ENCODE measurements at places on chromosomes 1 and 21.

GRCh38 chr1:163771637-163772036 is 449.9 kb downstream of the NUF2 start:
- DNase-seq, result no peak

- DNase-seq, result peak; percentile 21
Measured at GRCh38 chr21:15063081-15063813, 1.6 kb downstream of the NRIP1 start.

DNA sequence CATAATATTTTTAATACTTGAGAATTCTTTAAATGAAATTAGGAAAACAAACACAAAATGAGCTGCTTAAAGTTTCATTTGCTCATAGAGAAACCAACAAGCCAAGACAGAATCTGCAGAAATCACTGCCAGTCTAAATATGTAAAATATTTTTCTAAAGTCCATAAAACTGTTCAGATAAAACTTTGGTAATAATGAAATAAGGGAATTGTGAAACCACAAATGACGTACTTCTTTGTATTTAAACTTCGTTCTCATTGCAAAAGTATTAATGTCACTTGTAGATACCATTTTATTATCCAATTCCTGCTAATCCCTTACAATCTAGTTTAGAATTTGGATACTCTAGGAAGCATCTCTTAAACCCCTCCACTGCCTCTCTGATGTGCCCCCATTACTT is 234.5 kb upstream of the NEGR1 start:
- no peak for DNase-seq

DNA sequence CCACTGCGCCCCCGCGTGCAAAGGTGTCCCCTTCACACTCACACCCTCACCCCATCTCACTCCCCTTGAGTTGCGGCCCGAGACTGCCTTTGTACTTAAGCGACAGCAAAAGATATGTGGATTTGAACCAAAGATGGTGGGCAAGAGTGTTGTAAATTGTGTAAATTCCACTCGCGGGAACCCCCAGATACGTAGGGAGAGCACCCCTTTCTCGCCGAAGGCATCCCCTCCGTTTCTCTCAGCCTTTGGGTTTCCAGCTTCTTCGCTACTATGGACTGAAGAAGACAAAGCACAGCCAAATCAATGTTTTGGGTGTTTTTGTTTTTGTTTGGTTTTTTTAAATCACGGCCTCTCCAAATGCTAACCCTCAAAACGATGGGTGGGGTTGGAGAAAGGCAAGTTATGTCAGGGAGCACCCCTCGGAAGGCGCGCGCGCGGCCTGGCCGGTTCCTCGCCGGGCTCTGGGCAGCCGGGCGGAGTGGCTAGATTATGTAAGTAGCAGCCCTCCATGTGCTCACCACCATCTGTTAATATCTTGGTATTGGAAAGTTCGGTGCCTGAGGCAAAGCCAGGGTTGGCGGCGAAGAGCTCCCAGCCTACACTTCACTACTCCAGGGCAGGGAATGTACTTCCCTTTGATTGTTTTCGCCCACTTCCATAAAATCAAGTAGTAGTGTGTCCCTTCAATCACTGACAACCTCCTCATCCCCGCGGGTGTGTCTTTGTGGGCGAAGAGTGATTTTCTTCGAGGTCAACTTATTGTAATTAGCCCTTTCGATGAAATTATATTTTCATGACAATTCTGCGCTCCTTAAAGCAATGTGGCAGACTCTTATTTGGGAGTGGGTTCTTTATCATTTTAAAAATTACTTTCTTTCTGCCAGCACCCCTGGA is 4.0 kb upstream of the PROX1 start:
- no peak for DNase-seq

GRCh38 chr1:183916574-183916973 is 111.7 kb downstream of the RGL1 start:
- no peak for DNase-seq

GRCh38 chr1:160907976-160908375 is 23.0 kb upstream of the ITLN1 start:
- DNase-seq, result no peak

- DNase-seq, result no peak
Measured at GRCh38 chr1:60963167-60963940, 119.0 kb upstream of the NFIA start.

DNA sequence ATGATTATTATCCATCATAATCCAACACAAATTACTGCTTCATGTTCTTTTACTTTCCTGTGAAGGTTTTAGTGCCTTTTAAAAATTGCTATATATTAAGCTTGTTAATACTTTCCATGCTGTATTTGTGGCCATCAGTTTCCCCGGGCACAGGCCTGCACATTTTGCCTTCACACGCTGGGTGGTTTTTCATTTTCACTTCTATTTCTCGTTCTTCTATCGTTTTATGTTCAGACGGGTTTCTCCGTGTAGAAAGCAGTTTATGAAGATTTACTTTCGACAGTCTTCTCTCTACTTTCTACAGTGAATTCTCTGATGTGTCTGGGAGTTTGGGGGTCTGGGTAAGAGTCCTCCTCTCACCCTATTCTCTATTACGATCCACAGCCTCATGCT is 9.5 kb downstream of the RUNX3 start:
- no peak for DNase-seq

All from keratinocyte (primary cell).